ENCODE measurements at places on chromosomes 5 and 9. TPM values are rescaled to one million over a fixed set of nuclear protein-coding genes. Genes with fewer than 3 reads are reported as not detected.

DNA sequence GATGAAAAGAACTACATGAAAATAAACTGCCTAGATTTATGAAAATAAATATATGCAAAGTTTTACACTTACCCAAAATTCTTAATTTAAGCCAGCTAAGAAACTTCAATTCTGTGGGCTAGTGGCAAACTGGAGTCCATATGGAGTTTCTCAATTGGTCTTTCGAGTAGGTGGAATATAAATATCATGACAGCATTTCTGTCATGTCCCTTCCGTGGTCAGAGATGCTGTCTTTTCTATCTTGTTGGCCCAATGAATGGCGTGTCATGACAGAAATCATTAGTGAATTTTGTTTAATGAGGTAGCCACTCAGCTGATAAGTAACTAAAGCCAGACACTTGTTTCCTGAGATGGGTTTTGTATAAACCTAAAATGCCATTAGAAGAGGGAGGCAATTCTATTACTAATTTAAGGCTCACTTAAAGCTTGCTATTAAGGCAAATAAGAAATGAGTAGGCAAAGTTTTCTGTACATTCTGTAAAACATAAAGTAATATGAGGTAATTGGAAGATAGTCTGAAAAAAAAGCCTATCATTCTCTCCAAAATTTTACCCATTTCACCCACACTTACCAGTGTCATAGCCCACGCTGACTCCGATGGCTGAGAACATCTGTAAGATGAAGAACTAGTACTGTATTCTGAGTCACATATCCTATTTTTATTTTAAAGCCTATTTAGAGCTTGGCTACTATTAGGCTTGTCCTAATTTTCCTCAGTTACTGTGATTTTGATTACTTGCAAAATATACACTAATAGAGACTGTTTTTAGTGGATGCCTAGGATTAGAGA lies 419.3 kb upstream of the MEF2C start:
- no peaks in the 10 kb centered on the region for H3K36me3 ChIP-seq
- no peak overlapping the region for H3K27ac ChIP-seq
- H3K27me3 ChIP-seq: no peaks in the 10 kb centered on the region
- no peak overlapping the region for H3K4me3 ChIP-seq
- DNase-seq: no peak
- H3K4me1 ChIP-seq: no peaks in the 10 kb centered on the region

DNA sequence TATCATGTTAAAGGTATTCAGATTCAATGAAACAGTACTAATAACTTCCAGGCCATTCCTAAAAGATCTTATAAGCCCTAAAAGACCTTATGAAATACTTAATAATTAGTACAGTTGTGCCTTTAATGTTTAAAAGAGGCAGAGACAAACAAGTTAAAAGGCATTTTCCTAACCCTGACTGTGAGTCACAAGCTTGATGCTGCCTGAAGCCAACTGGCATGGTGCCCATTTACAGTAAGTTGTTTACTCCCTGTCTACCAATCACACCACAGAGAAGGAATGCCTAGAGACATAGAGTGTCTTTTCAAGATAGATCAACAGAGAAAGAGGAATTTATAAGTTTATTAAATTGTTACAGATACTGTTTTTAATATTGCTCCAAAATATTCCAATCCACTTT lies 47.8 kb downstream of the NR3C1 start:
- peak; percentile 60 for DNase-seq
- peaks cover 71% of the 10 kb centered on the region for H3K4me1 ChIP-seq
- no peak overlapping the region for H3K4me3 ChIP-seq
- no peak overlapping the region for H3K27ac ChIP-seq
- no peaks in the 10 kb centered on the region for H3K36me3 ChIP-seq
- H3K27me3 ChIP-seq: no peaks in the 10 kb centered on the region

DNA sequence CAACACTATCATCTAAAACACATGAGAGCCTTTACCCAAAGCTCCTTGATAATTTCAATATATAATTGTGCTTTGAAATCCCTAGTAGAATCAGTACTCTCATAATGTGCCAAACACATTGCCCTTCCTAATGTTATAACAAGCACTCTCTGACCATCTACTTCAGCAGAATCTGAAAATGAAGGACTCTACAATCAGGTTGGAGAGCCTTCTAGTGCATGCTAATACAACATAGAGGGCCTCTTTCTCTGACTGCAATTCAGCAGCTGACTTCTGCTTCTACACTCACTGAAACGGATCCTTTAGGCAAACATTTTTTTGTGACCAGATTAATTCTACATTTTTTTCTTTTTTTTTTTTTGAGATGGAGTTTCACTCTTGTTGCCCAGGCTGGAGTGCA lies 155.6 kb downstream of the EPB41L4A start:
- no peak for DNase-seq
- H3K4me1 ChIP-seq: no peaks in the 10 kb centered on the region
- H3K27ac ChIP-seq: no peak overlapping the region
- no peak overlapping the region for H3K4me3 ChIP-seq

DNA sequence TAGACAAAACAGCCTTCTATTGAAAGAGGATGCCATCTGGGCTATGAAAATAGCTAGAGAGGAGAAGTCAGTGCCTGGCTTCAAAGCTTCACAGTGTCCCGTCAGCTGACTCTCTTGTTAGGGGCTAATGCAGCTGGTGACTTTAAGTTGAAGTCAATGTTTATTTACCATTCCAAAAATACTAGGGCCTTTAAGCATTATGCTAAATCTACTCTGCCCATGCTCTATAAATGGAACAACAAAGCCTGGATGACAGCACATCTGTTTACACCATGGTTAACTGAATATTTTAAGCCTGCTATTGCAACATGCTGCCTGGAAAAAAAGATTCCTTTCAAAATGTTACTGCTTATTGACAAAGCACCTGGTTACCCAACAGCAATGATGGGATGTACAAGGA lies 309.1 kb downstream of the NTRK2 start:
- no peak overlapping the region for H3K4me3 ChIP-seq
- H3K27me3 ChIP-seq: no peaks in the 10 kb centered on the region
- no peaks in the 10 kb centered on the region for H3K4me1 ChIP-seq
- no peak overlapping the region for H3K27ac ChIP-seq

DNA sequence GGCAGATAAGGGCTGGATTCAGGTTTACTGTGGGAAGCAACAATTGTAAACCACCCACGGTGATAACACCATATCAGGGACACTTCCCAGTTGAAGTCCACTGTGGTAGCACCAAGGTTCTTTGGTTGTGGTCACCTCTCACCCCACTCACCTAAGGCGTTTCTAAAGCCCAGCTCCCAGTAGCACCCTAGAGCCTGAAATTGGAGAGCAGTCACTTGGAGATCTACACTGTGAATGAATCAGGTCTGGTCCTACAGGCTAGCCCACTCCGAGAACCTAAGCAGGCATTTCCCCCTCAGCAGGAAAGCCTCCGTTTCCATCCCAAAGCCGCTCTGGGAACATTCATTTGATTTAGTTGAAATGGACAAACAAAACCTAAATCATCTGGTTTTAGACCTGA lies 191.3 kb downstream of the TTC39B start:
- no peak for DNase-seq
- H3K4me3 ChIP-seq: no peak overlapping the region
- no peaks in the 10 kb centered on the region for H3K36me3 ChIP-seq
- no peaks in the 10 kb centered on the region for H3K27me3 ChIP-seq

DNA sequence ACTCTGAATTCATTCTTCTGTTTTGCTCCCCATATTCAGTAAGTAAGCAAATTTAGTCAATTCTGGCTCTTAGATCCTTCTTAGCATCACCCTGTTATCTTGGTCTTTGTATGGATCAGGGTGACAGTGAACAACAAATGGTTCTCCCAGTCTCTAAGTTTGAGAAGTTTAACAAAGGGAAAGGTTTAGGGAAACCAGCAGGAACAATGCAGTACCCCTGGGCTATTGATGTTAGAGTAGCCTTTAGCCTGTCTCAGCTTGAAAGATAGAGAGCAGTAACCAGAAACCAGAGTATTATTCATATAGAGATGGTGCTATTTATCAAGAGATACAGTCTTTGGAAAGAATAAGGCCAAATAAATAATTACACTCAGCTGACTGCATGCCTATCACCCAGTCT lies 241.8 kb downstream of the CDH12 start:
- H3K4me1 ChIP-seq: no peaks in the 10 kb centered on the region
- H3K27ac ChIP-seq: no peak overlapping the region
- no peak for DNase-seq
- H3K4me3 ChIP-seq: no peak overlapping the region

GRCh38 chr9:131650254-131650653 lies 89.6 kb downstream of the RAPGEF1 start:
- peaks cover 42% of the 10 kb centered on the region for H3K4me1 ChIP-seq
- H3K4me3 ChIP-seq: no peak overlapping the region
- H3K27me3 ChIP-seq: no peaks in the 10 kb centered on the region

The SPATA31E1 gene
- not detected for total RNA-seq

The PCDHGC5 gene
- not detected for total RNA-seq

Measured in activated naive CD4-positive, alpha-beta T cell treated with anti-CD3 and anti-CD28 coated beads for 36 hours (primary cell).